Dorsolateral prefrontal cortex (tissue), 122 donors: ENCODE measurements at places on chromosomes 11 and 22.

- no peak for DNase-seq
These were observed 3.9 kb upstream of the ARFGAP3 start for GRCh38 chr22:42860968-42861367.

DNA sequence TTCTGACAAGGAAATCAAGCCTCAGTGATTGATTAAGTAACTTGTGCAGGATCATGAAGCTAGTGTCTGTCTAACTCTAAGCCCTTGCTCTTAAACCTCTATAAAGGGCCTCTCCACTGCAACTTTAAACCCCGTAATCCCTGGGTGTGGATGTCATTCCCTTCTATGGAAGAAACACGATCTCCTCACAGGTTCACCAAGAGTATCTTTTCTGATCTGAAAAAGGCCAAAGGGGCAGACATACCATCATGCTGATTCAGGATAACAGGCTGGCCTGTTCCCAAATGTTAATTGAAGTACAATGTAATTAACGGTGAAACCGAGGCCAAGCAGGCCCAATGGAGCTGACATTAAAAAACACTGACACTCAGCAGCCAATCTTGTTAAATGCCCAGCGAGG is 17.1 kb downstream of the TTC12 start:
- DNase-seq: no peak

- DNase-seq: no peak
These were observed 44.5 kb downstream of the NECTIN1 start for GRCh38 chr11:119684361-119685110.

- DNase-seq: no peak
These were observed 9.9 kb downstream of the ADAMTS15 start for GRCh38 chr11:130458410-130458729.

DNA sequence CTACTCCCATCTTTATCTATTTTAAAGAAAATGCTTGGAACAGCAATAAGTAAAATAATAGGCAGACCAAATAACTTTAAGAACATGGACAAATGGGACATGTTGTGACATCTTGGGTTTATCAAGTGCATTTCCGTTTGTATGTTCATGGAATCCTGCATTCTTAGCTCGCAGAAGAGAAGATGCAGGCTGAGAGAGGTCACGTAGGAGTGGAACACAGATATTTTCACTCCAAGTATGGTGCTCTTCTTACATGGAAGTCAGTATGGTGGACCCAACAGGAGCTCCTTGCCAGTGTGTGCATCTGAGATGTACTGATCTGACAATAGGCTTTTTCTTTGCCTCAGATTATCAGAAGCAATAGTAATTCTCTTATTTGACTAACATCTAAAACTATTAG is 1.7 kb downstream of the E2F8 start:
- DNase-seq: no peak

GRCh38 chr11:76704171-76704948 is 33.8 kb upstream of the LRRC32 start:
- DNase-seq: no peak

DNA sequence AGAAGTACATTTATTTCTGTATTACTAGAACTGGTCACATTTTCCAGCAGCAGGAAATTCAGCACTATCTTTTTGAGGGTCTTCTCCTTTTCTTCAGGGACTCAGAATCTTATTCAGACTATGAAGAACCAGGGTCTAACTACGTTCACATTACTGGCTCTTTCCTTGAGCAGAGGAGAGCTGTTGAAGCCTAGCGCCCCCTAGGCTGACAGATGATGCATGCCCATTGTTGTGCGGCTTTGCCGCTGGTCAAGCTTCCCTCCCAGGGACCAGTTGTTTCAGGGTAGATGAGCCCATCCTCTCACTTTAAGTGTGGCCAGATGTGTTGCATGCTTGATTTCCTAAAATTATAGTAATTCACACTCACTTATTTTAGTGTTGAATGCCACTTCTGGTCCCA is 168.2 kb upstream of the PDGFD start:
- DNase-seq: no peak

DNA sequence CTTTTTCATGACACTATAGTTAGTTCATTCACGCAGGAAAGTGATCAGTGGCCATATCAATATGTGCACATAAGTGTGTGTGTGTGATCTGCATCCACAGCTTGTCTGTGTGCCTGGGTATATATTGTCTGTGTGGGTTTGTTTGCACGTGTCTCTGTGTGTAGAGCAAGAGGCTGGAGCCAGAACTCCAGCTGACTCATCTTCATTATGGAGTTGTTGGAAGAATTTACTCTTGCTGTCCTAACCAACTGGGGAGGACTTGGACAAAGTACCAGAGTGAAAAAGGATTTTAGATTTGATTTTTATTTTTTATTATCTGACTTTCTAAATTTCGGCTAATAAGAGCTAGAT is 63.9 kb downstream of the TP53I11 start:
- DNase-seq: no peak

DNA sequence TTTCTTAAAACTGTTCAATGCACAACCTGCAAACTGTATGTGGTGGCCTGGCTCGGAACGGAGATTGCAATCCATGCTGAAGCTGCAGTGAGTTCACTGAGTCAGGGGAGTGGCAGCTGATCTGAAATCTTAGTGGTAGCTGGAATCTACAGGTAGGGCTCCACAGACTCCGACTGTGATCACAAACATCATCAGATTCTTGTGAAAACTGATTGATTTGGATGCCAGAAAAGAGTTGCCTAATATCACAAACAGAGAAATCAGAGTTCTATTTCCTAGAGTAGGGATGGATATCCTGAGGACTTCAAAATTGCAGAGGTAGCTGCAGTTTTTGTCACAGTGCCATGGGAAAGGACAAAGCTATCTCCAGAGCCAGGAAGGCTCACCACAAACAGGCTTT is 57.5 kb upstream of the SC5D start:
- no peak for DNase-seq

DNA sequence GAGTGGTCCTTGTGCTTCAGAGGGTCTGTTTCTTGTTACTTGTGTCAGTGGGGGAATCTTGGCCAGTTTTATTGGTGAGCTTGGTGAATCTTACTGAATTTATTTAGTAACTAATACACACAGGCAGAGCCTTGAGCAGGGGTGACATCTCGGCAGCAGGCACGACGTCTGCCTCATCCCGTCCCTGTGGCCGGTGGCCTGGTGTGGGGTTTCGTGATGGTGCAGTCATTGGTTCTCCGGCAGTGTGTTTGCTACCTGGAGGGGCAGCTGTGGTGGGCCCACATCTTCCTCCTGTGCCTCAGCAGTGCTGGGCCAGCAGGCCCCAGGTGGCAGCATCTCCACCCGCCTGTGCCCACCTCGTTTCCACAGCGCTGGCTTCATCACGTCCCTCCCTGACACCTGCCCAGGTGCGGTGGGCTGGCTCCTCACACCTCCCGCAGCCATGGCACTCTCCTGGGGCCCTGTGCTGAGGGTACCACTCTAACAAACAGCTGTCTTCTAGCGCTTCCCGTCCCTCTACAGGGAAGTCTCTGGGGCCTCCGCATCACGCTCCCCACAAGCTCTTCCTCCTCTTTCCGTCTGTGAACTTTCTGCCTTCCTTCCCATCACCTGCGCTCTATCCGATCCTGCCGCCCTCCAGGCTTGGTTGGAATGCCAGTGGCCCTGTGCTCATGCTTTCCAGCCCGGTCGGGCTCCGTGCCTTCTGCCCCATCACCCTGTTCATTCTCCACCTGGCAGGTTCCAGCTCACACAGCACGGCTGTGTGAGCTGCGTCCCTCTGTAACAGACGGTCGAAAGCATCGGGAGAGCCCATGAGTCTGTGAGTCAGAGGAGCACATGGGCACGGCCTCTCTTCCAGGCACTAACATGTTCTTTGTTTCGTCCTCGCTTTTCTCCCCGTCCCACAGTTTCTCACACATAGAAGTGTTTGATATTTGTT is 203.4 kb downstream of the TBC1D22A start:
- DNase-seq: no peak

GRCh38 chr11:96228910-96229309 is 114.1 kb downstream of the MAML2 start:
- no peak for DNase-seq

DNA sequence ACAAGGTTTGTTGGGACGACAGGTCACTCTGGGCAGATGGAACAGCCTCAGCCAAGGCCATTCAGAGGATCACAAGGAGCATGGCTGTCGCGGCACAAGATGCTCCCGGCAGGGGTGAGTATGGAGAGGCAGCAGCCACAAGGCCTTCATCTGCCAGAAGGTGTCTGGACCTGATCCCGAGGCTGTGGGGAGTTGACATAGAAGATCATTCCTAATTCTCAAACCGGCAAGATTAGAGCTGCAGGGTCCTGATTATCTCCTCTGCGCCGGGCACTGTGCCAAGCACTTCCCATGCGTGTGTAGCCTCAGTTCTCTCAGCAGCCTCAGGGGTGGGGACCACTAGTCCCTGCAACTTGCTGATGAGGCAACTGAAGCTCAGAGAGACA is 32.3 kb upstream of the RFPL3 start:
- DNase-seq: no peak

GRCh38 chr11:36013950-36014897 is 70.4 kb downstream of the LDLRAD3 start:
- no peak for DNase-seq

DNA sequence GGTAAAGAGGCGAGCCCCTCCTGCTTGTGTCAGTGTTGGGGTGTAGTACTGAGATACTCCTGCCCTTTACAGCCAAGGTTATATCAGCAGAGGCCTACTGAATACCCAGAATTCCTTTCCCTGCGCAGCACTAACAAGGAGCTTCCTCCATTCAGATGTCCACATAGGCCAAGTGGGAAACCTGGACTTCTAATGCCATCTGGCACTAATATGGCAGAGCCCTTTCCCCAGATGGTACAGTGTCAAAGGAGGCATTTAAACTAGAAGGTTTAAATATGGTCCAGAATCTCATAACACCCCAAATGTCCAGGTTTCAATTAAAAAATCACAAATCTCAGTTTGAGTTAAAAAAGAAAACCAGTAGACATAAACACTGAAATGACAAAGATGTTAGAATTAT is 68.8 kb downstream of the USP47 start:
- DNase-seq: no peak

DNA sequence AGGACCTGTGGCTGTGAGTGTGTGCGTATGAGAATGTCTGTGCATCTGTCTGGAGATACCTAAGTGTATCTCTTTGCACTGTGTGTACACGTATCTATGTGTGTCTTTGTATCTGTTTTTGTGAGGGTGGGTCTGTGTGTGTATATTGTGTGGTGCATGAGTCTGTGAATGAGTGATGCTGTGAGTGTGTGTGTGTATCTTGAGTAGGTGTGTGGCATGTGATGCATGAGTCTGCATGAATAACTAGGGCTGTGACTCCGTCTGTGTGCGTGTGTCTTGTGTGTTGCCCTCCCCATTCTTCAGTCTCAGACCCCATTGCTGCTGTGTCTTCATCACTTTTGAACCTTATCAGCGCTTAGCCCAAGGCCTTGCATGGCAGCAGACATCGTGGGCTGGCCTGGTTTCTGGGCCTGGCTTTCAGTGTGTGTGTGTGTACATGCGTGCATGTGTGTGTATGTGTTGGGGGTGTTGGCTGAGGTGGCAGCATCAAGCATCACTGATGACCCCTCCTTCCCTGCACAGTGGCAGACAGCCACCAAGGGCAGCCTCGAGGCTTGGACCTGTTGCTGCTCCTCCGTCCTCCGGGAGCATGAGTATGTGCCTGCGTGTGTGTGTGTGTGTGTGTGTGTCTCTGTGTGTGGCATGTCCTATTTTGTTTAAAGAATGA is 1.4 kb downstream of the SGSM1 start:
- no peak for DNase-seq

DNA sequence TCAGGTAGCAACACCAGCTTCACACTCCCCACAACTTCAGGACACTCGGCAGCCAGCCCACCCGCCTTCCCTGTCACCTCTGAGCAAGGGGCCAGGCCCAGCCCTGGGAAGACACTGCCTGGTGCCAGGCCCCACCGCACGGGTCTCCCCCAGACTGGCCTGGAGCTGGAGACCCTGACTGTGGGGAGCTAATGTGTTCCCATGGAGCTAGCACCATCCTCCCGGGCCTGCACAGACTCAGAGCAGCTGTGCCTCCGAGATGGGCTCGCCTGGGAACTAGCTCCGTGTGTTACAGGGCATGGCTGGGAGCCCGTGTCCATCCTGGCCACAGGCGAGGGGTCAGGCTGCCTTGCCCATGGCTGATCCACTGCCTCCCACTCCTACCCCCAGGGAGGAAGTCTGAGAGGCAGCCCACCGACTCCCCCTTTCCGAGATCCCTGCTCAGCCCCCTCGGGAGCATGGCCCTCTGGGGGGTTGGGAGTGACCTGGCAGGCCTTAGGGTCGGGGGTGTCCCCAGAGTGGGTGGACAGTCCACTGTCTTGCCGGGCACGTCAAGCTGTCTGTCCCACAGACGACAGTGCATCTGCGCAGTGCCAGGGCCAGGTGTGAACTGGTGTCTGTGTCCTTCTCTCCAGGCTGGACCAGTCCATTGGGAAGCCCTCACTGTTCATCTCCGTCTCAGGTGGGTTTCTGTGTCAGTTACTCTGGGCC is 76.7 kb upstream of the KCNQ1OT1 start:
- DNase-seq: peak; percentile 41

DNA sequence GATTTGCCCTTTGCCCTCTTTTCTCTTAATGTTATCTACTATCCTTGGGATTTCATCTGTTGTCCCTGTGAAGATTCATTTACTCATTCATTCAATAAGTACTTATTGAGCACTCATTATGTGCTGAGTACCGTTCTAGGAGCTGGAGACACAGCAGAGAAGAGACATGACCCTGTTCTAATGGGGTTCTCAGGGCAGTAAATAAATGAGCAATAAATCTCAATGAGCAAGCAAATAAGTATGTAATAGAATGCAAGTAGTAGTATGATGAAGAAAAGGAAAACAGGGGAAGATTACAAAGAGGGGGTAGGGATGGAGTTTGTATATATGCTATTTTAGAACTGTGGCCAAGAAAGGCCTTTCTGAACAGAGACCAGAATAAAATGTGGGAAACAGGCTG is 34.2 kb upstream of the NRIP3 start:
- DNase-seq: no peak

- no peak for DNase-seq
These were observed 7.3 kb downstream of the TRIM34 start for GRCh38 chr11:5631969-5632635.

DNA sequence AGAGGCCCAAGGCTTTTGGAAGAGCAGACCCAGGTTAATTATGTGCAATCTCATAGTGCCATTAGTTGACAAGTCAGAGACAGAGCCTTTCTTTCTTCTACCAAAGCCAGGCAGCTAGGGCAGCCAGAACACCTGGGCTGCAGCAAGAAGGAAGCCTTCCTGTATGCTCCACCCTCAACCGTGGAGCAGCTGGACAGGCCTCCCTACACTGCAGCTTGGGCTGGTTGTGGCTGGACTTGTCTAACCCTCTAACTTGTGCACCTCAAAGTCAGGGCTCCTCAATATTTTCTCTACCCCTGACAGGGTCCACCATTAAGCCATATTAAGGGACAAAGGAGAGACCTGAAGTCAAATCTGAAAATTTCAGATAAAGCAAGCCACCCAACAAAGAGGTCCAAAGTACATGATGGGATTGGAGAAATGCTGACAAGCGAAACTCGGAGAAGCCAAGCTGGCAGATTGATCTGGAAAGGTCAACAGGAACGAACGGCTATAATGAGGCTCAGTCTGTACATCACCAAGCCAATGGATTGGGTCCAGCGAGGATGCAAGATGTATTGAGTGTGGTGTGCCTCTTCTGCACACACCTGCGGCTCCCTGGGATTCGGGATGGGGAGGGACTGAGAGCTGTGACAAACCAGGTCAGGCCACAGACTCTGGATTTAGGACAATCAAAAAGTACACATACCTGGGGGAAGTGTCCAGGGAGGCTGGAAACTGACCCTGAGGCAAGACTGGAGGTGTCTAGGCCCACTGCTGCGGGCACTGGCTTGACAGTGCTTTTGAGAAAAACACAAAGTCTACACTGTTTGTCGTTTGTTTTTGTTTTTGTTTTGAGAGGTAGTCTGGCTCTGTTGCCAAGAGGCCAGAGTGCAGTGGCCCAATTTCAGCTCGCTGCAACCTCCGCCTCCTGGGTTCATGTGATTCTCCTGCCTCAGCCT is 11.7 kb upstream of the SLC43A3 start:
- no peak for DNase-seq
